ENCODE measurements at places on chromosomes 1 and 21. TPM values are rescaled to one million over a fixed set of nuclear protein-coding genes. Genes with fewer than 3 reads are reported as not detected.
A peak's percentile ranks its signal among the peaks of the same experiment; 100 is the strongest.

- DNase-seq = no peak
Observed at GRCh38 chr1:197915862-197916499, 1.2 kb upstream of the LHX9 start.

GRCh38 chr1:39799770-39800470 lies 11.3 kb upstream of the BMP8B start:
- peak; percentile 67 for DNase-seq

GRCh38 chr1:16927711-16928485 lies 6.2 kb downstream of the CROCC start:
- DNase-seq = no peak

CCDC24 gene
- 14.8 TPM for total RNA-seq

- no peak for DNase-seq
Observed at GRCh38 chr1:34060187-34060730, 104.8 kb downstream of the CSMD2 start.

DNA sequence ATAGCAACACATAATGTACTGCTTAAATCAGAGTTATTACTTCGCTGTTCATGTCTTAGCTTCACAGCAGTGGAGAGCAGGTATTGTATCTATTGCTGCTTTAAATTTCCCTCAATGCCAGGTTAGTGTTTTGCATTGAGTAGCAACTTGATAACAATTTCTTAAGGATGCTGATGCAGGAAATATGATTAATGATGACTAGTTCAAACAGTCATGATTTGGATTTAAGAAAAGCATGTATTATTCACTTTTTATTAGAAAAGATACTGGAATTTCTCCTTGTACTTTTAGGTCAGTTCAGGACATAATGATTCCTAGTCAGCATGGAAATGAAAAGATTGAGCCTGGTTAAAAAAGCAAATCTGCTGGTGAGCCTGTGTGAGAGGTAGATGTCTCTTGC lies 67.2 kb upstream of the ARHGAP29 start:
- no peak for DNase-seq

DNA sequence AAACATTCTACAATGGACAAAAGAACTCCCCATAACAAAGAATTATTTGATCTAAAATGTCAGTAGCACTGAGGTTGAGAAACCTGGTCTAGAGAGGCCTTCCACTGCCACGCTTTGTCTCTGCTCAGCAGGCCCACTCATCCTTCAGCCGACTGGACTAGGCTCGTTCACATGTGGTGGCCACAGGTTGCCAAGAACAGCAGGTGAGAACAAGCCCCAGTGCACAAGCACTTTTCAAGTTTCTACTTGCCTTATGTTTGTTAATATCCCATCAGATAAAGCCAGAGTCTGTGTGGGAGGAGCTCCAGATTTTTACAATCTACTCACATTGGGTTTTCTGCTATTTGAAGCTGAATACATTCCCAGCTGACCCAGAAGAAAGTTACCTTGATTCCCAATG lies 9.1 kb upstream of the EFHD2 start:
- DNase-seq = no peak

SPATA45 gene
- total RNA-seq = not detected

CIART gene
- 10.4 TPM for total RNA-seq

DNA sequence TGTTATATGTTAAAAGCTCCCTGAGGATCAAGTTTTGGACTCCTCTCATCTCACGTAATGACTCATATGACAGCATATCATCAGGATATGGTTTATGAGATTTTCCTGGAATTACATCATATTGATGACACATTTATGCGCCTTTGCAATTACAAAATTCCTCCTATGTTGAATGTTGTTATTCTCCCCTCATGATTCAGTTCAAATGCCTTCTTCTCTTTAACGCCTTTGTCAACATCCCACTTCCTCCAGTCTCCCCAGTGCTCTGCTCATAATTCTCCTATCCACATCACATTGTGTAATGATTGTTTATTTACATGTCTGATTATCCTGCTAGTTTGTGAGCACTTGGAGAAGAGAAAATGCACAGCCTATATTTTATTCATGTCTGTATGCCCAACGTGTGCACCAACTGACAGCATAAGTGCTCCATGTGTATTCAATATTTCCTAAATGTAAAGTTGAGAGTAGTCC lies 80.9 kb upstream of the BACH1 start:
- DNase-seq = no peak

DNA sequence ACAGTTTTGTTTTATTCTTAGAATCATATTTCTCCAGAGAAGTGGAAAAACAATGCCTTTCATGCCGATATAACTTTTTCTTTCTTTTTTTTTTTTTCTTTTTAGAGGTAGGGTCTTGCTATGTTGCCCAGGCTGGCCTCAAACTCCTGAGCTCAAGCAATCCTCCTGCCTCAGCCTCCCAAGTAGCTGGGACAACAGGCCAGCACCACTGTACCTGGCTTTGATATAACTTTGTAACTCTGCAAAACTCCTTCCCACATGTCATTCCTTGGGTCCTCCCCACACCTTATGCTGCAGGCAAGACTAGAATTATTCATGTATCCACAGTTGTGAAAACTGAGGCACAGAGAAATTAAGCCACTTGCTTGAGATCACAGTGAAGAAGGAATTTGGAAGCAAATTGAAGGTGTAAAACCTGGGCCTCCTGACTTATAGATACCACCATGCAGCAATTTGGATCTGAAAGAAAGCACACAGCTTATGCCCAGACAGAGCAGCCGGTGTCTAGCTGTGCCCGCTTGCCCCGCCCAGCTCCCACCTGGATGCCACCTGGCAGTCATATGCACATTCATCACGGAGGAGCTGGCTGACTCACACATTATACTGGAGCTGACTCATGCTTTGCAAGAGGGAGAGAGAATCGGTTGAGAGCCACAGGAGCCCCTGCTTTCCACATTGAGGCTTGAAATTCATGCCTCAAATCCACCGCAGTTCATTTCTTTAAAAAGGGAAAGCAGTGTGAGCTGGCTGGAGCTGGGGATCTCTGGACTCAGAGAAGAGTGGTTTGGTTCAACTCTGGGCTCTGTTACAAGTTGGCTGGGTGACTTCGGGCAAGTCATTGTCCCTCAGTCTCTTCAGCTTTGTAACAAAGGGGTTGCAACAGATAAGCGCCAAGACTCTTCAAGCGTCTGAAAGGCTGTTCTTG lies 8.3 kb upstream of the SLC2A1 start:
- DNase-seq = peak; percentile 81

DNA sequence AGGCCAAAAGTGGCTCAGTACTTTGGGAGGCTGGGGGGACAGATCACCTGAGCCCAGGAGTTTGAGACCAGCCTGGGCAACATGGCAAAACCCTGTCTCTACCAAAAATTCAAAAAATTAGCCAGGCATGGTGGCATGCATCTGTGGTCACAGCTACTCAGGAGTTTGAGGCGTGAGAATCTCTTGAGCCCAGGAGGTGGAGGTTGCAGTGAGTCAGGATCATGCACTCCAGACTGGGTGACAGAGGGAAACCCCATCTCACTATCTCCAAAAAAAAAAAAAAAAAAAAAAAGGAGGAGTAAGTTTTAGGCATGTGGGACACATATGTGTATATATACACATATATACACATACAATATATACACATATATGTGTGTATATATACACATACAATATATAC lies 165.3 kb upstream of the DPYD start:
- no peak for DNase-seq

PDC gene
- not detected for total RNA-seq

DNA sequence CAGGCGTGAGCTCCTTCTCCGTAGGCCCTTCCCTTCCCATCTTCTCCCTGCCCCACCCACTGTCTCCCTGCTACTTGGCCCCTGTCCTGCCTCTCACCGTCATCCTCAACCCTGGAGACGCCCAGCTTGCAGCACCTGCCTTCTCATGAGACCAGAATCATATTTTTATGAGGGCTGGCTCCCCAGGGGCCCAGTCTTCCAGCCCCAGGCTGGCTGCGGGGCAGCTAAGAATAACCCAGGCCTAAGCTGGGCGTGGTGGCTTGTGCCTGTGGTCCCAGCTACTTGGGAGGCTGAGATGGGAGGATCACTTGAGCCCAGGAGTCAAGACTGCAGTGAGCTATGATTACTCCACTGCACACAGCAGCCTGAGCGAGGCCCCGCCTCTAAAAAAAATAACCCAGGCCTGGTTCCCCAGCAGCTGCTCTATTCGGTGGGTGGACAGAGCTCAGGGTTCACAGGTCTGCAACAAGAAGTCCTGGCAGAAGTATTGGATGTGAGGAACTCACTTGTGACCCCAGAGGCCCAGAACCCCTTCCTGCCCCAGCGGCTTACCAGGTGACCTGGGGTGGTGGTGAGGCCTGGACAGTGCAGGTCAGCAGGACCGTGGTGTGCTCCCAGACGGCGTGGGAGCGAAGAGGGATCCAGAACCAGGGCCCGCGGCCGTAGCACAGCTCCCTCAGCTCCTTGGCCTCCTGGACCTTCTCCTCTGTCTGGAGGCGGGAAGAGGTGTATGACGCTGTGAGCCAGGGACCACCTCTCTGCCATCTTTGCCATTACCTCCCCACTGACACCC lies 6.4 kb downstream of the MYOM3 start:
- DNase-seq = no peak

GNG4 gene
- total RNA-seq = 18.1 TPM

DNA sequence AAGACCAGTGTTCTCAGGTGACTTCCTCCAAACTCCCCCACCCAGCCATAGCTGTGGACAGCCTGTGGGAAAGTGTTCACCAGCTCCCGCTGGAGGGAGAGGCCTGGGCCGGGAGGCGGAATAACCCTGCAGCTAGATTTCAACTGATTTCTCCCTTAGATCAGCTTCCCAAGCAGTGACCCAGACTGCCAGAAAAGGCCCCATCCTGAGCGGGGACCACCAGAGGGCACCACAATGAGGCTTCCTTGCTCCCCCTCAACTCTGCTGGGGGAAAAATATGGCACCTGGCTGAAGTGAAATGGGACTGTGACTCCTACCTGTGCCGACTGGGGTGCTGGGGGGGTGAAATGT lies 50.8 kb downstream of the RHBG start:
- no peak for DNase-seq

- no peak for DNase-seq
Observed at GRCh38 chr1:204353213-204353910, 6.4 kb downstream of the PLEKHA6 start.

HSD3B2 gene
- total RNA-seq = not detected

KCNK2 gene
- total RNA-seq = 15.7 TPM

DNA sequence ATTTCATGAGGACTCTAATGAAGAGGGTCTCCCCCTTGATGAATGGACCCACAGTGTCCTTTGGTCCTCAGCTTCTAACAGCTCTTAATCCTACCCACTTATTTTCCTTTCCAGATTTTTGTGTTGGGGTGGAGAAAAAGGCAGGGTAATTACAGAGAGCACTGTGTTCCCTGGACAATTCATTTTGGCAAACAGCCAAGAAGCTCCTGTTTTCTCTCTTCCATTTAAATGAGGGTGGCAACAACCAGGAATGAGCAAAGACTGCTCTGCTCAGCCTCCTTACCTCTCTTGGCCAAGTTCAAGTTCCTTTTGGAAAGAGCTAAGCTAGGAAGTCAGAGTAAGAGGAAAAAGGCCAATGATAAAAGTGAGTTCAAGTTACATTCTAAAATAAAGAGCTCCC lies 11.9 kb downstream of the XKR8 start:
- DNase-seq = no peak

LRRC8C gene
- total RNA-seq = 14.5 TPM

GRCh38 chr1:241802863-241803262 lies 45.1 kb upstream of the EXO1 start:
- DNase-seq = no peak

GRCh38 chr1:172163498-172164215 lies 256.8 kb upstream of the C1orf105 start:
- no peak for DNase-seq

DNA sequence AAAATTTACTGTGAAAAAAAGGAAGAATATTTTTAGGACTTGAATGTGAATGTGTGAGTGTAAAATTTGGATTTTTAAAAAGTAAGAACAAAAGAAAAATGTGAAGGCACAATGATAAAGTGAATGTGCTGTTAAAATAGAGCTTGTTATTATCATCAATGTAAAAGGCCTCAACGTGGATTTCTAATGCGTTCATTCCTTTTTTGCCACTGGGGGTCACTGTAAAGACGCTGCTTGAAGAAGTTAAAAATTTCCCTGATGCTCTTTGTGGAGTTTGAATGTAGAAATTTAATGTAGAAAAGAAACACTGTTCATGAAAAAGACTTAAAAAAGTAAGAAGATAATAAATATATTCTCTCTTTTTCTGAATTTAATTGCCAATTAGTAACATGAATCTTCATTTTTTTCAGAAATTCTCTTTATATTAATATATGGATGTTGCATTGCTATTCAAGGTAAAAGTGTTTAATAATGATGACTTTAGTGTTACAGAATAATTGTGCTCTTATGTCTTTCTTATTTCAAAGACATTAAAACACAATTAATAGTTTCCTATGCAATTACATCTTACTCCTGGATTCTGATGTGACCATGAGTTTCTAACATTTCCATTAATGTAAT lies 161.5 kb downstream of the DNM3 start:
- no peak for DNase-seq

SPRR2A gene
- total RNA-seq = not detected

- DNase-seq = no peak
Observed at GRCh38 chr1:170290276-170290675, 144.5 kb downstream of the NTMT2 start.

DNA sequence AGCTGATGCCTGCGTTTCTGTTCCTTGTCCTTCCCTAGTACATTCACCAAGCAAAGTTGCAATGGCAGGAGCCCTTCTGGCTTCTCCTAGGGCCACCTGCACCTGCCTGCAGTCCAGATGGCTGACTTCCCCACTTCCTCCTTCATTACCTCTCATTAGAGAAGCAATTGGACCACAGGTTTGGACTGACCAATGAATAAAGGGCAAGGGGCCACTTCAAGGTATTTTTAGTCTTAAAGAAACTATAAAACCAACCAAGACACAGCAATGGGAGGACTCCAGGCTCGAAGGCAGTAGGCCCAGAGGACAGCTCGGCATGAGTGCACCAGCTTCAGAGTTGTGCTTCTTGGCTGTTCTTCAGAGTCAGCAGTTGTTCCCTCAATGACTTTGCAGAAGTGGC lies 60.8 kb upstream of the ROR1 start:
- no peak for DNase-seq

CDC14A gene
- 7.6 TPM for total RNA-seq

Measured in dorsolateral prefrontal cortex (tissue), 122 donors.